ENCODE measurements at places on chromosomes 12 and 14.

DNA sequence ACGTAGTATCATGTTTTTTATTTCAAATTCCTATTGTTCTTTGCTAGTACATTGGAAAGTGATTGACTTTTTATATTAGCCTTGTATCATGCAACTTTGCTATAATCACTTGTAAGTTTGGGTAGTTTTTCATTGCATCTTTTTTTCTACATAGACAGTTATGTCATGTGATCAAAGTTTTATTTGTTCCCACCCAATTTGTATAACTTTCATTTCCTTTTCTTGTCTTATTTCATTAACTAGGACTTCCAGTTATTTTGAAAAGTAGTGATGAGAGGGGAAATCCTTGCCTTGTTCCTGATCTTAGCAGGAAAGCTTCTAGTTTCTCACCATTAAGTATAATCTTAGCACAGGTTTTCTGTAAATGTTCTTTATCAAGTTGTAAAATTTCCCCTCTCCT is 9.8 kb upstream of the KRT6A start:
- DNase-seq, result no peak

- DNase-seq, result no peak
Measured at GRCh38 chr14:73227812-73228781, 9.2 kb upstream of the PAPLN start.

DNA sequence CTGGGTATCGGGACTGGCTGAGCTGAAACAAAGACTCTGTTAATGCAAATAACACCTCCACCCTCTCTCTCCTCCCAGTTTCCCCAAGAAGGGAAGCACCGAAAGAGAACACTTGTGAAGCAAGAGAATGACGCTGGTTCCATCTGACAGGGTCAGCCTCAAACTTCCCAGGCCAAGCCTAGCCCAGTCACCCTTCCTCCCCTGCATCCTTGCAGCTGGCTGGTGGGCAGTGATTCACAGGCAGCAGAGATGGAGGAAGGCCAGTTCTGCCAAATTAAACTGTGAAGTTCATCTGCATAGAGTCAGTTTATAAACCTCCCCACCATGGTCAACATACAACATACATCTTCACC is 2.8 kb downstream of the LRRC74A start:
- no peak for DNase-seq

- no peak for DNase-seq
Measured at GRCh38 chr12:48454667-48455066, 17.7 kb upstream of the ANP32D start.

- no peak for DNase-seq
Measured at GRCh38 chr14:69886453-69887242, 7.4 kb downstream of the SMOC1 start.

DNA sequence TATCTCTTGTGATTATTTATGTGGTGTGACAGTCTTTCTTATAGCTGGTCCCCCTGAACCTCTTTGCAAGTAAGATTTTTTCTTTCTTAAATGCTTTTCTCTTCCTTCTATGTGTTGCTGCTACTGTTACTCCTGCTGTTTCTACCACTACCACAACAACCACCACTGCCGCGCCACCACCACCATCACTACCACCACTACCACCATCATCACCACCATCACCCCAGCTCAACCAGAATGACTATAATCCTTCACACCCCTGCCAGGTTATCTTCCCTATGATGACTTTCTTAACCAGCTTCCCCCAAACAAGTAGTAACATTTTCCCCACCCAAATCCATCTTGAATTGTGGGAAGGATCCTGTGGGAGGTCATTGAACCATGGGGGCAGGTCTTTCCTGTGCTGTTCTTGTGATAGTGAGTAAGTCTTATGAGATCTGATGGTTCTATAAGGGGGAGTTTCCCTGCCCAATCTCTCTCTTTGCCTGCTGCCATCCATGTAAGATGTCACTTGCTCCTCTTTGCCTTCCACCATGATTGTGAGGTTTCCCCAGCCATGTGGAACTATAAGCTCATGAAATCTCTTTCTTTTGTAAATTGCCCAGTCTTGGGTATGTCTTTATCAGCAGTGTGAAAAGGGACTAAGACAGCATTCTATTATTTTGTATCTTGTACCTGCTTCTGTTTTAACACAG is 52.2 kb downstream of the CHST11 start:
- no peak for DNase-seq

GRCh38 chr14:79293482-79294177 is 917.7 kb downstream of the DIO2 start:
- no peak for DNase-seq

DNA sequence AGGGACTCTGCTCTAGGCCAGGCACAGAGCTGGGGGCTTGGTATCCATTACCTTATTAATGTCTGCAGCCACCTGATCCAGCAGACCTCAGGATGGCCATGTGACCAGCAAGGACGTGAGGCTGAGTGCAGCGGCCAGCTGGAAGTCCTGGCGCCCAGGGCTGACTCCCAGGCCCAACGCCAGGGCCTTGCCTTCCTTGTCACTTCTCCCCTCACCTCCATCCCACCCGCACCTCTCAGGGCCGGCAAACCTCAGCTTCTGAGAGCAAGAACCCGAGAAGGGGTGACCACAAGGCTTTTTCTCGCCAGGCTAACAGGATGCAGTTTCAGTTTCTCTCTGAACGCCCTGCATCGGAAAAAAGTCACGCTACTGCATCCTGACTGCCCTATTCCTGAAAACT is 15.4 kb downstream of the RAB35 start:
- DNase-seq, result no peak

DNA sequence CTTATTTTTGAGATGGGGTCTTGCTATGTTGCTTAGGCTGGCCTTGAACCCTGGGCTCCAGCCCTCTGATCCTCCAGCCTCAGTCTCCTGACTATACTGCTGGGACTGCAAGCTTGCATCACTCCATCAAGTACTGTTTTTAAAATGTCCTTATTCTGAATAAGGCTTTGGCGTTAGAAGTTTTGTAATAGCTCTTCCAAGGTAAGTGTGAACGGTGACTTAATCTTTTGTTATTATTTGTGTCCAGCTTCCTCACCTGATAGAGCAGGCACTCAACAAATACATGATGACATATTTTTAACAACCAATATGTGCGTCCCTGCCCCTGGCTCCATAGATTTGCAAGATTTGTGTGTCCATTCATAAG is 1.4 kb downstream of the C1RL start:
- DNase-seq, result no peak

DNA sequence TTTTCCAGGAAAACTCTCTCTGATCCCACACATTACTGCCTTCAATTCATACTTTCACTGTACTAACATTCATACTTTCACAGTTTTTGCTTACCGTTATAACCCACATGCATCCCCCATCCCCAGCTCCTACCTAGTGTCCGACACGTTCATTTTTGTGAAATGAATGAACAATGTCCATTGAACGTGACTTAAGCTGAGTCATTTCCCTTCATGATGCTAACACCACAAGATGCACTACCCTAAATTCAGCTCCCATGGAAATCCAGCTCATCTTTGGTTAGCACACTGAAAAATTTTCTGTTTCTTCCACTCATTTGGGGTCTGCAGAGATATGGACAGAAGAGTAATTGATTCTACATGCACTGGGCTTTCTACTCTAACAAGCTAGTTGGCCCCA is 84.7 kb downstream of the GALNT4 start:
- DNase-seq, result no peak

GRCh38 chr12:131114271-131114670 is 160.6 kb downstream of the ADGRD1 start:
- no peak for DNase-seq

GRCh38 chr12:113407931-113408600 is 4.4 kb upstream of the SDS start:
- no peak for DNase-seq

DNA sequence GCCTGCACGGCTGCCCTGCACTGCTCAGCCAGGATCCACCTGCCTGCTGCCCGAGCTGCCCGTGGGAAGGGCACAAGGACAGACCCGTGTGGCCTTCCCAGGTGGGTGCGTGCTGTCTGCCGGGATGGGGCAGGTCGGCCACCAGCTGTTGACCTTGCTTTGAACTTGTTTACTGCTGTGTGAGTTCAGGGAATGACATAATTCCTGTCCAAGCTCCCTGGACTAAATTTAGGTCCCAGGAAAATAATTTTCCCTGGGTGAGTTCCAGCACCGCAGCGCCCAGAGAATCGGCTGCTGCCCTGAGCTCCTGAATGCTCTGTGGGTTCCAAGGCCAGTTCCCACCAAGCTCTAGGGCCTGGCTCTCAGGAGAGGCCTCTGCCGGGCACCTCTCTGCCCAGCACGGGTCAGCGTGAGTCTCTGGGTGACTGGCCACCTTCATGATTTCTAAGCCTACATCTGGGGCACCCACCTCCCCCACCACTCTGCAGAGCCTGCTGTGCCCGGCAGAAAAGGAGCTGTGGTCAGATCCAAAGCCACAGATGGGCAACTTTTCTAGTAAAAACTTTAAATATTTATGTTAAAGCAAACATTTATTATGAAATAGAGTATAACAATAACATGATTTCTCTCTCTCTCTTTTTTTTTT is 27.2 kb upstream of the MLXIP start:
- DNase-seq, result no peak

- no peak for DNase-seq
Measured at GRCh38 chr12:25811656-25812126, 146.8 kb upstream of the RASSF8 start.

- DNase-seq, result no peak
Measured at GRCh38 chr12:6630736-6631135, 5.0 kb downstream of the LPAR5 start.

- DNase-seq, result no peak
Measured at GRCh38 chr12:80539029-80539428, 95.0 kb downstream of the PTPRQ start.

- no peak for DNase-seq
Measured at GRCh38 chr12:130601327-130601726, 114.8 kb downstream of the RIMBP2 start.

DNA sequence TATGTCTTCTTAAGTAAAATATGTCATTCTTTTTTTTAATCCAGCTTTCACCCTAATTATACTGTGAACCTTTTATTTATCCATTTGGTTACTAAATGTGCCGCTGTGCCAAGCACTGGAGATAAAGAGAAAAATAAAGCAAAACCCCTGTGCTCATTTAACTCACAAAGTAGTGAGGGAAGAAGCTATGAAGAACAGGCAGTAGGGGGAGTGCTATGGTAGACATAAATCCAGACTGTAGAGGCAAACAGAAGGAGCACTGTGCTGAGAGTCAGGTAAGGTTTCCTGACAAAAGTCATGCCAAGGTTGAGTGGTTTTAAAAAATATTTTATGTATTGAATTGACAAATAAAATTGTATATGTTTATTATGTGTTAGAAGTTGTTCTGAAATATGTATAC is 188.5 kb upstream of the SYT10 start:
- DNase-seq, result no peak

DNA sequence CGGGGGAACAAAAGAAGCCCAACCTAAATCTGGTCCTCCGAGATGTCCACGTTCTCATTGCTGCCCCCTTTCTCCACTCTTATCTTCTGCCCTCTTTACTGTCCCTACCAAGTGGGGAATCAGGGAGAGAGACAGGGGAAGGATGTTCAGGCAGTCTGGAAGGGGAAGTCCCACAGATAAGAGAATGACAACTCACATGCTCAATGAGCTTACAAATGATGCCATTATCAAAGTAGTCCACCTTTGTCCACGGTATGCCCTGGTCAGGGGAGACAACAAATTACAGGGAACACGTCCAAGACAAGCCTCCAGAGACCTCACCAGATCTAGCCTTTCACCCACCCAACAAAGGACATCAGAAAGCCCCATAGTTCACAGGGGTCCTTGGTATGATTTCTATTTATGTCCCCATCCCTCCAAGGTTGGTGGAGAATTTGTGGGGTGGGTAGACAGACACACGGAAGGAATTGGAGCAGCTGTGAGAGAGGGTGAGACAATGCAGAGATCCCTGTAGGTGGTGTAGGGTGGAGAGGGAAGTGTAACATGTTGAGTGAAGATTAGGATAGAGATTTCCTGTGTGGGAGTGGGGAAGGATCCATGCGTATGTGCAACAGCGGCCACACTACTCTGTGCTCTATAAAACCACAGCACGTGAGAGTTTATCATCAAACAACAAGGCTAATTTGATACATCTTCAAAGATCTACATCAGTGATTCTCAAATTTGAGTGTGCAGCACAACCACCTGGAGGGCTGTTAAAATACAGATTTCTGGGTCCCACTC is 10.7 kb downstream of the MYO1A start:
- DNase-seq, result no peak

DNA sequence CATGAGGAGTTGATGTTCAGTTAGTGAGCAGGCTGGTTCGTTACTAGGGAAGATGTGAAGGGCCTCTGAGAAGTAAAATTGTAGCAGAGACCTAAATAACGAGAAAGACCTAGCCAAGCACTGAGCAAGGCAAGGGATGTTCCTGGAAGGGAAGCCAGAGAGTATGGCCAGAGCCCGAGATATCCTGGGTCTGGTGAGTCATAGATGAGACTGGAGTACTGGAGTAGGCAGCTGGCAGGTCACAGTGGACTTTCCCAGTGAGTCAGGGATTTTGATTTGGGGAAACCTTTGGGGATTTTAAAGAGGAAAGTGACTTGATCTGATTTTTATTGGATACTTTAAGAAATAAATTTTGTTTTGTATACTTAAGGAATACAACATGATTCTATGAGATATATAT is 369.0 kb downstream of the DIO2 start:
- DNase-seq, result no peak

DNA sequence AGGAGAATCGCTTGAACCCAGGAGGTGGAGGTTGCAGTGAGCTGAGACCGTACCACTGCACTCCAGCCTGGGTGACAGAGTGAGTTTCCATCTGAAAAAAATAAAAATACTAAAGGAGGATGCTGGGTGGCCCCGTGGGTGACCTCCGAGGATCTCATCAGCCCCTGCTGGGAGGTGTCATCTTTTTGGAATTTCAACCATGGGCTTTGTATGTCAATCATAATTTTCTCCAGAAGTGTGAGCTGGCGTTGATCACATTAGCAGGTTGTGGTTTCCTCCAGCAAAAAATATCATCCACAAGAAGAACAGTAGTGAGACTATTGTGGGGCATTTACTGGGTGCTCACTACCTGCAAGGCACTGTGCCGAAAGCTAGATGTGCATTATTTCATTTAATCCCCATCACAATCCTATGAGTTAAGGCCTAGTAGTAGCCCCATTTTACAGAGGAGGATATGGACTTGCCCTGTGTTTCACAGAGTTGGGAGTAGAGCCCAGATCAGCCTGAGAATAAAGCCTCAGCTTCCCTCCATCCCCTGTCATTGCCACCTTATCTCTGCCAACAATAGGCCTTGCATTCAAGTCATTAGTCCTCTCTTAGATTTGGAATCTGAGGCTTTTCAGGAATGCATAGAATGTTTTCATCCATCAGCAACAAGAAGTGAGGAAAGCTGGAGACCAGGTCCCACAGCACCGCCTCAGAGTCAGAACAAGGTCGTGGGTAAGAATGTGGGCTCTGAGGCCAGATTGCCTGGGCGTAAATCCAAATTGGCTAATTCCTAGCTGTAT is 39.8 kb downstream of the SVOP start:
- no peak for DNase-seq

GRCh38 chr12:1865284-1865866 is 45.0 kb downstream of the LRTM2 start:
- no peak for DNase-seq

DNA sequence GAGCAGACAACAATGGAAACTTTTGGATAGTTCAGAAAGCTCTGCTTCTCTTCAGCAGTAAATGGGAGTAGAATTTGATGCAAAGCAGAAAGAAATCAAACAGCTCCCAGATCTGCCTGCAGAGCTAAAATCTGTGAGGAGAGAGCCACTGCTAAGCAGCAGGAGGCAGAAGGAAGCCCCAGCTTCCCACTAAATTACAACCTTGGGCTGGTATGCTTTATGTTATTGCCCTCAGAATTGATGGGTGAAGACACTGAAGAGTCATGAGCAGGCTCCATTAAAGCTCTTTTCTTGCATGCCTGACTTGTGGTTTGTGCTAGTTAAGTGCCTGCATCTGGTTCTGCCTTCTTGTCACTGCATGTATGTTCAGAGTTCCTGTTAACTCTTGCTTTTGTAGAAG is 8.4 kb downstream of the ZC2HC1C start:
- no peak for DNase-seq

- no peak for DNase-seq
Measured at GRCh38 chr14:77574446-77575115, 41.9 kb downstream of the SPTLC2 start.

Data from esophagus squamous epithelium (tissue), 5 donors.